ENCODE measurements at places on chromosomes 13 and 19.

DNA sequence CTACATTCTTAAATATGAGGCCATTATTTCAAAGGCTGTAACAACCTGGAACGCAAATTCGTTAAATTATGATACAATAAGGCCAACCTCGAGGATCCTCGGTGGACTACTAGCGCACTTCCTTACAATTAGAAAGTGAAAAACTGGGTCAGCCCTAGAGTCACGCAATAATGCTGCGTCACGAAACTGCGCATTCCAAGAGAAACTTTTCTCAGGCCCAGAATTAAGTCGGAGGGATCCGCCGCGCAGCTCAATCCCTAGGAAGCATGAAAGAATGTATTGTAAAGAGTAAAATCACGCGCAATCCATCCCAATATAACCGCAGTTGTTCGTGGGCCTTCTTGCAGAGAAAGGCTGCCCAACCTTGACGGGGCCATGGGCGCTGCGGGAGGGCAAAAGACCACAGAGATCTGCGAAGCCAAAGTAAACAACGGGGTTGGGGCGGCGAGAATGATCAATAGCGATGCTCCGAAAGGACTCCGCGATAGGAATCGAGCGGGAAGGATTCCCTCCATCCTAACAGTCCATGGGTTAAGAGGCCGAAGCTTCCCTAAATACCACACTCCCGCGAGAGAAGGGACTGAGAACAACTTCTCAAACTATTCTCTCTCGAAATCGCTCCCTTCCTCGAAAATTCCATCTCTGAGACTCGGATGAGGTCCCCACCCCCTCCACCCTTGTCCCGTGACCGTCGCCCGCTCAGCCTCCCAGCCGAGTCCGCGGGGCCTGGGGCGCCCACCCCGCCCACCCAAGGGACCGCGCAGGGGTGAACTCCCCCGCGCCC lies 564 bp downstream of the SPART start:
- peak; percentile 88 for DNase-seq

DNA sequence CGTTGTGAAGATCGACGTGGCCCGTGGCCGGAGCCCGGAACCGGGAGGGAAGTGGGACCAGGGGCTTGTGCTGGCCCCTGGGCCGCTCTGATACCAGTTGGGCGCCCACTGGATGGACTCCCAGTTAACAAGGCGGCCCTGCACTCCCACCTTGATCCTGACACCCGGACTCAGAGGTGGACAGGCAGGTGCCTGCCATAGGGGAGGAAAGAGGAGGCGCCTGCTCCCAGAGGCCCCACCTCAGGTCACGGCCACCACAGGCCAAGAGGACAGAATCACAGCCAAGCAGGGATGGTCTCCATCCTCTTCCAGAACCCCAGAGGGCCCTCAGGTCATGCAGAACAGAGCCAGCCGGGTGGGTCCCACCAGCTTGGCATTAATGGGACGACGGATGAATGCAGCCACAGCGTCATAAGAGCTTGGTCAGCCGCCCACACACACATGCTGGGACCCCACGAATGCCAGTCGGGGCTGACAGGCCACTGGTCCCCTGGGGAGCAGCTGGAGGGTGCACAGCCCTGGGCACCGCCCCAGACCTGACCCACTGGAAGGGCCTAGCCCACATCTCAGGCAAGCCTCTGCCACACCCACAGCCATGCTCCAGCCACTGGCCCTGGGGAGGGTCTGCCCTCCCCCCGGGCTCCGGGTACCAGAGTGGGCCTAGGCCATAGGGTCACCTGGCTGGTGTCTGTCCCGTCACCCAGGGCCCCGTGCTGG lies 9.6 kb upstream of the KLF16 start:
- DNase-seq = no peak

DNA sequence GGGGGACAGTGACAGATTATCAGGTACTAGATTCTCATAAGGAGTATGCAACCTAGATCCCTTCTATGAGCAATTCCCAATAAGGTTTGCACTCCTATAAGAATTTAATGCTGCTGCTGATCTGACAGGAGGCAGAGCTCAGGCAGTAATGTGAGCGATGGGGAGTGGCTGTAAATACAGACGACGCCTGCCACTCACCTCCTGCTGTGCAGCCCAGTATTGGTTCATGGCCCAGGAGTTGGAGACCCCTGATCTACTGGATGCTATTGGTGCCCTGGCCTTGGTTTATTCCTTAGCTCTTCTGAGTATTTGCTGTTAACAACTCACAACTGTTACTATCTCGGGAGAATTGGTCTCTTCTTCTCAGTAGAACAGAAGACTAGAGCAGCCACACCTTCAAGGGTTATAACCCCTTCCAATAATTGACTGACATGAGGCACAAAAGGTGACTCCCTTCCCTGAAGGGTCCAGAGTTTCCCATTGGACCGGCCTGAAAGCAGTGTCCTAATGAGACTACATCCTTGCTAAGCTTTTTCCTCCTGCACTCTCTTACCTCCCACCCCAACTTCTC lies 35.0 kb upstream of the RBM26 start:
- no peak for DNase-seq

GRCh38 chr19:34989298-34989697 lies 10.8 kb upstream of the GRAMD1A start:
- no peak for DNase-seq

GRCh38 chr19:1028062-1028926 lies 1.9 kb downstream of the CNN2 start:
- peak; percentile 94 for DNase-seq

DNA sequence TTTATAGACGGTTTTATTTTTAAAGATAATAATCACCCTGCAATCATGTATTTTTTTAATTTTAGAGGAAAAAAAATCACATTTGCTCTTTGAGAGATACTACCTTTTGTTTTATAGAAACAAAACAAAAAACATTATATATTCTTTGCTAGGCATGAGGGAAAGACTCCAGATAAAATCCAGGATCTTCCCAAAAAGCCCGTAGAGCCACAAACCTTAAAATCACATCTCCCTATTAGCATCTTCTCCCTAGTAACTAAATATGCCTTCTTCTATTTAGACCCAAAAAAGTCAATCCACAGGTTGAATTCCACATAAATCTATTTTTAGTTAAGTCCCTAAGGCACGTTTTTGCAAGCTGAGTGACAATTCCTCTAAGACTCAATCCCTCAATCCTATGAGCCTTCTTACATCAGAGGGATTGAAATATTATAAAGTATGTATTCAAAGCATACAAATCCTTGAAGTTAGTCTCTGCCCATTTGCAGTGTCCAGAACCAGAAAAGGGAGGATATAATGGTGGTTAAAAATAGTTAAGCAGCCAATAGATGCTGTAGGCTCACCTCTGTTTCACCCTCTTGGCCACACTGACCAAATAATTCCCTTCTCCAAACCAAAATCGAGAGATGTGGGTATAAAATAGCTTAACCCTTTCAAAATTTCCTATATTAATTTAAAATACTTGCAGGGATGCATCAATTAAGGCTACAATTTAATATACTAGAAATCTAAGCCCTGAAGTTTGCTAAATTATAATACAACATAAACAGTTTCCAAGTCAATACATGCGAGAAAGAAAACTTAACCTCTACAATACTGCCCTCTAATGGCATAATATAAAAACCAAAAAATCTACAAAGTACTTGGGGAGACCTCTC lies 64.0 kb downstream of the SERP2 start:
- DNase-seq = peak; percentile 79

DNA sequence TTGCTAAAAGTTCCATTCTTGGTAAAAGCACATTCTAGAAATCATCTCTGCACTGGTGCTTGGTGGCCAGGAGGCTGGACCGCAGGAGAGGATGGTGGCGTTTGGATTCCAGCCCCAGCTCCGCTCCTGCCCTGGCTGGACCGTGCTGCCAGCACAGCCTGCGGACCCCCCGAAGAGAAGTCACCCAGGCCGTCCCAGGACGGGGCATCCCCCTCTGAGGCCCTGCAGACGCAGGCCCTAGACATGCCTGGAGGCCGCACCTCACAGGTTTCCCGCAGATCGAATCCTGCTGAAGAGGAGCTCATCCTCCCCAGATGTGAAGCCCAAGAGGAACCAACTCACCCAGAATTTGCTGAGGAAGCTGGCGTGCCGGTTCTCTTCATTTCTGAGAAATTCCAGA lies 159.0 kb downstream of the TEX29 start:
- DNase-seq = no peak

DNA sequence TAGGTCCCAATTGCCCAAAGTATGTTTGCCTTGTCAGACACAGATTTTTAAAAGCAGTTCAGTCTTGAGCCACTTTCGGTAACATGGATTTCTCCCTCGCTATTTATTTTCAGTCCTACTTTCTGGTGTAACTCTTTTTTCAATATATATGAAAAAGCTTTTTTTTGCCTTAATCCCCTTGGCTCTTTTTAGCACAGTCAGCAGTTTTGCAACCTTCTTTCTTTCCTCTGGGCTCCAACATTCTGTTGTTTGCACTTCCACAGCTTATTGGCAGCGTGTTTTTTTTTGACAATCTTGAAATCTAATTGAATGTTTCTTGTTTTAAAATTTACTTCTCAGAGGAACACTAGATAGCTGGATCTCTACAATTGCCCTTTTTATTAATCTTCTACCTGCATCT lies 429.3 kb upstream of the NBEA start:
- DNase-seq = no peak

GRCh38 chr19:55437410-55437809 lies 5.7 kb downstream of the SHISA7 start:
- peak; percentile 86 for DNase-seq

GRCh38 chr13:114166381-114167131 lies 12.5 kb upstream of the CFAP97D2 start:
- peak; percentile 64 for DNase-seq

GRCh38 chr13:107427536-107427935 lies 787.8 kb downstream of the LIG4 start:
- DNase-seq = no peak

- no peak for DNase-seq
These were observed 404.2 kb downstream of the KLF12 start for GRCh38 chr13:73730014-73730413.

DNA sequence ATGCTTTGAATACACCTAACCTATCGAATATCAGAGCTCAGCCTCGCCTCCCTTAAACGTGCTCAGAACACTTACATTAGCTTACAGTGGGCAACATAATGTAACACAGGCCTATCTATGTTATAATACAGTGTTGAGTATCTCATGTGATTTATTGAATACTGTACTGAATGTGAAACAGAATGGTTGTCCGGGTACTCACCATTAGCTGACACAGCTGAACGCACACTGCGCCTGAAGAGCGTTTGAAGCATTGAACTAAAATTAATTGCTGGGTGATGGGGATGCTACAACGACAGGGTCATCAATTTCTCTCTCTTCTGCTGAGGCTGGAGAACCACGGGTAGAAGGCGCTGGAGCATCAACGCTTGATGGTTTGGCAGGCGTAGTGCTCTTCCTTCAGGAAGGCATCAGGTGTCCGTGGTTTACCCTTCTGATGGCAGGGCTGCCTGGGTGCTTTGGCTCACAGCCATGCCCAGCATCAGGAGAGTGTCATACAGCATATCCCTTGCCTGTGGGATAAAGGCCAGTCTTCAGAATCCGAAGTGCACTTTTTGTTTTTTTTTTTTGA lies 46.9 kb upstream of the UBE2L5 start:
- DNase-seq = no peak

GRCh38 chr19:11152318-11153062 lies 3.1 kb downstream of the SPC24 start:
- no peak for DNase-seq

DNA sequence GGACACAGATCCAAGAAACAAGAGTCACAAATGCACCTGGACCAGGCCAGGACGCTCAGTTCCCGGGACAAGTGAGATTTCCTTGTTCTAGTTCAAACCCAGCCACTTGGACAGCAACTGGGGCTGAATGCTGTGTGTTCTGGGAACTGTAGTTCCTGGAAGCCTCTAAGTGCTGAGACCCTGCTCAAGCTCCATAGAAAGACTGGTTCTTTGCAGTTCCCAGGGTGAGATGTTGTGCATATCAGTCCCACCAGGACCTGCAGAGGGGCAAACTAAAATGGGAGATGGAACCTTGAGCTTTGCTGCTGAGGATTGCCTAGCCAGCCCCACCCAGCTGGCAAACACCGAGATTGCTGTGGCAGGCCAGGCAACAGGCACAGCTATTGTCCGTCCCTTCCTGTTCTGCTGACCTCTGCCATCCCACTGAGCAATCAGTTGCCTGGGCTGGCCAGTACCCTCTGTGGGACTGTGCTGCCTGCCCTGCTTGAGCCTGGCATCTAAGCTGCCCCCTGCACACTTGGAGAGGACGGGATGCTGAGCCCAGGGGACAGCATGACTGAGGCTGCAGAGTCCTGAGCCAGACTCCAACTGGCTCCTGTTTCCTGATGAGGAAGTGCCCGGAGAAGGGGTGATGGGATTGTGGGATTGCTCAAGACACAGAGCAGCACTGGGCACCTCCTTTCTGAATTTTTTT lies 1.4 kb upstream of the GIPC1 start:
- DNase-seq = no peak

GRCh38 chr19:56838024-56838908 lies 2.3 kb downstream of the PEG3 start:
- DNase-seq = peak; percentile 83

GRCh38 chr13:33543089-33543459 lies 257.5 kb upstream of the STARD13 start:
- DNase-seq = no peak

GRCh38 chr13:26977541-26977940 lies 194.1 kb downstream of the USP12 start:
- no peak for DNase-seq

GRCh38 chr13:49649963-49650312 lies 21.6 kb downstream of the ARL11 start:
- no peak for DNase-seq

DNA sequence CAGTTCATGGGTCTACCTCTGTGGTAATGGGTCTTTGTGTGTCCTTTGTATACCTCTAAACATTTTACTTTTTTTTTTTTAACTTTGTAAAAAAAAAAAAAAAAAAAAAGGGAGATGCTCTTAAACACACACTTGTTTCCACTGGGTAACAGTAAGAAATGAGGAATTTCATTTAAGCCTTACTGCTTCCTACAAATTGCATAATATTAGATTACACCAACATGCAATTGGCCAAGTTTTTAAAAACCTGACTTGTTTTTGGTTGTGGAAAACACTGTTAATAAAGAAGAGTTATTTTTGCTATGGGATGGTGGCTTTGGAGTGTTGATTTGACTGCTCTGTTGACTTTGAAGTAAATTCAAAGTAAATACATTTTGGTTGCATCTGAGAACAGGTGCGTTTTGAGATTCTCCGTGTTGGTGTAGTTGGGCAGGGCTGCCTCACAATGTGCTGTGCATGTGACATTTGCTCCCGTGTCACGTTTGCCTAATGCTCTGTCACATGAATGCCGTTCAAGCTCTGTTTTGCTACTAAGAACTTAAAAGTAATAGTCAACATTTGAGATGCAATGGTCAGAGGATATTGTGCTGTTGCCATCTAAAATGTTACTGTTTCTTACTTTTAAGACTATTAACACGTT lies 202.4 kb downstream of the LMO7 start:
- no peak for DNase-seq
